ENCODE measurements at places on chromosomes 13 and 19.
A peak's percentile ranks its signal among the peaks of the same experiment; 100 is the strongest.

GRCh38 chr13:104357174-104357573 lies 1291.0 kb upstream of the SLC10A2 start:
- no peak for DNase-seq

- DNase-seq: no peak
Measured at GRCh38 chr13:76722782-76723181, 163.4 kb downstream of the KCTD12 start.

- DNase-seq: no peak
Measured at GRCh38 chr19:13689085-13689484, 75.2 kb upstream of the MRI1 start.

DNA sequence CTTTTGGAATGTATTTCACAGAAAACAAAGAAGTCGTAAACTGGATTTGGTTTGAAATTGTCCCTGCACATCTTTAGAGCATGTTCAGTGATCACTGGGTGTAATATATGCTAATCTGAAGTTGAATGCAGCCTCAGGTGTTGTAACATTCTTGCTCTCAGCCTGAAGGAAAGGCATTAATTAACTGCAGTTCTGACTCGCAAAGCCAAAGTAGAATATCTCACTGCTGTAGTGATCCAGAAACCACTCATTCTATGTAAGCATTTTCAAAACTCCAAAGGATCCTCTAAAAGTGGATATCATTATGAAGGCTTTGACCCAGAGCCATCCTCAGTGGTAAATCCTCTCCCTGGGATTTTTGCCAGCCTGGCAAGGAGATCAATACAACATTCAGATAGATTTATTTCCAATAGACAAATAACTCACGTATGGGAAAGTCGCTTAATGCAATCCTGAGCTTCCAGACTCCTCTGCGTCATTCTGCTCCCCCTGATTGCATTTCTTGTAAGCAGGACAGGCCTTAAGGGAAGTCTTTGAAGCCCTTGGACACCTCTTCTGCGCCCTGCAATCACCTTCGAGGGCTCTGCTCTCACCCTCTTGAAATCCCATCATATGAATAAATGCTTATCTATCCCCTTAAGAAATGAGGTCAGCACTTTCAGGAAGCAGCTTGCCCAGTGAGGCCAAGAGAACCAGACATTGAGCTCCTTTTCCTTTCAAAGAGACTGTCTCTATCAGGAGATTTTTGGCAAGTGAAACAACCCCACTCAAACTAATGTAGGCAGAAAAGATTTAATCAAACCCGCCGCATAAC lies 301.7 kb upstream of the NBEA start:
- DNase-seq: no peak

GRCh38 chr13:59839186-59839585 lies 324.5 kb downstream of the DIAPH3 start:
- no peak for DNase-seq

- no peak for DNase-seq
Measured at GRCh38 chr13:20927596-20928257, 25.2 kb upstream of the XPO4 start.

DNA sequence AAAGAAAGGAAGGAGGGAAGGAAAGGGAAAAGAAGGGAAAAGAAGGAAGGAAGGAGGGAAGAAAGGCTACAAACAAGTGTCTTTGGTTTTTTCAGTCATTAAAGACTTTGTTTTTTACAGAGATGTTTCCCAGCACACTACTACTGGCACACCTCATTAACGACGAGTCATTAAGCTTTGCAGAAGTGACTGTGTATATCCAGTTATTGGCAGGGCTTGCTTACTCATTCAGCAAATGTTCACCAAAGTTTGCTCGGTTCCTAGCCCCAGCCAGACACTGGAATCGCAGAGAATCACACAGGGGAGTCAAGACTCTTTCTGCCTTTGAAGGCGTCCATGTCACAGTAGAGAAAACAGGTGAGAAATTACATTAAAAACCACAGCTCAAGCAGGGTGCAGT lies 4.3 kb downstream of the NLRP12 start:
- DNase-seq: no peak

DNA sequence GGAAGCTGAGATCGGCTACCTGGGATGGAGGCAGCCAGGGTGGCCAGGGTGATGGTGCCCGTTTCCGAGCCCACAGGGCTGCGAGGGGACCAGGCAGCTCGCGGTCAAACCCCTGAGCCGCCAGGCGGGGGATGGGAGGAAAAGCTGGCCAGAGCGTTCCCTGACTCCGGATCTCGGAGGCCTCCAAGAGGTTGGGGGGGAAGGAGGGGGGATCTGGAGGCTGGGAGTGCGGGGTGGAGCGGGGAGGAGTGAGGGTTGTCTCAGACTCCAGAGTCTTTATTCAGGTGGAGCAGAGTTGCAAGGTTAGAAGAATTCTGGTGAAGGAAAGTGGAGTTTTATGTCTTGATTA lies 1.1 kb downstream of the CACNG7 start:
- no peak for DNase-seq

- no peak for DNase-seq
Measured at GRCh38 chr19:43420954-43421353, 6.3 kb downstream of the TEX101 start.

- DNase-seq: no peak
Measured at GRCh38 chr13:112971288-112971643, 2.3 kb downstream of the MCF2L start.

DNA sequence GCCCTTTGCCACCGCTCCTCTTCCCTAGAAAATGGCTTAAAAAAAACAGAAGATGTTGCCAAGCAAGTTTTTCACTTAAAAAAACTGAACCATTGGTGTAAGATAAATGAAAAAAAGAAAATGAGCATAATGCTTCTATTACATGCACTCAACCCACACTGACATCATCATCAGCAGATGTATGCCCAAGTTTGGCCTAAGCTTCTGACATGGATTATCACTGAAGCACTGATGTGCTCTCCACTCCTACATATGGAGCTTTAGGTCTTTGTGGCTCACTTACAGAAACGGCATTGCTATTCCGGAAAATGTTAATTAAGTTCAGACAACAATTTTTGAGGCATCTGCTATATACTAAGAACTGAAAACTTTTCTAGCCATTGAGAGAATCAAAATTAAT lies 8.0 kb downstream of the RXFP2 start:
- no peak for DNase-seq

- DNase-seq: no peak
Measured at GRCh38 chr13:50574731-50575130, 268.8 kb downstream of the DLEU7 start.

DNA sequence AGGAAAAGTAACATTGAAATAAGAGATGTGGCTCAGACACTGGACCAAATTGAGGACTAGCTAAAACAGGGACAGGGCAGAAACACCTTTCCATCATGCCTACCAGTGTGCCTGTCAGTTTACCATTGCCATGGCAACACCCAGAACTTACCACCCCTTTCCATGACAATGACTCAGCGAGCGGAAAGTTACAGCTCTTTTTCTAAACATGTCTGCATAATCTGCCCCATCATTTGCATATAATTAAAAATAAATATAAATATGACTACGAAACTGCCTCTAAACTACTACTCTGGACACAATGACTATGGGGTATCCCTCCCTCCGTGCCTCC lies 96.0 kb downstream of the UBL3 start:
- peak; percentile 11 for DNase-seq

- DNase-seq: no peak
Measured at GRCh38 chr13:44049081-44049945, 169.6 kb downstream of the LACC1 start.

- no peak for DNase-seq
Measured at GRCh38 chr13:30416471-30416870, 5.8 kb upstream of the UBE2L5 start.

DNA sequence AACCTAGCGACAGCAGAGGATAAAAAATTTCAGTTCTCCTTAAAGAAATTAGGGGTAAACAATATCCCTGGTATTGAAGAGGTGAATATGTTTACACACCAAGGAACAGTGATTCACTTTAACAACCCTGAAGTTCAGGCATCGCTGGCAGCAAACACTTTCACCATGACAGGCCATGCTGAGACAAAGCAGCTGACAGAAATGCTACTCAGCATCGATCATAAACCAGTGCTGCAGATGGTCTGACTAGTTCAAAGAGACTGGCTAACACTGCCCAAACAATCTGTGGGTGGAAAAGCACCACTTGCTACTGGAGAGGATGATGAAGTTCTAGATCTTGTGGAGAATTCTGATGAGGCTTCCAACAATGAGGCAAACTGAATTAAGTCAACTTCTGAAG lies 19.9 kb upstream of the ACOD1 start:
- DNase-seq: no peak

- no peak for DNase-seq
Measured at GRCh38 chr19:28956961-28957360, 256.0 kb downstream of the UQCRFS1 start.

GRCh38 chr13:113403255-113404104 lies 39.5 kb upstream of the GRTP1 start:
- no peak for DNase-seq
